ENCODE measurements at places on chromosomes 7 and 10.

DNA sequence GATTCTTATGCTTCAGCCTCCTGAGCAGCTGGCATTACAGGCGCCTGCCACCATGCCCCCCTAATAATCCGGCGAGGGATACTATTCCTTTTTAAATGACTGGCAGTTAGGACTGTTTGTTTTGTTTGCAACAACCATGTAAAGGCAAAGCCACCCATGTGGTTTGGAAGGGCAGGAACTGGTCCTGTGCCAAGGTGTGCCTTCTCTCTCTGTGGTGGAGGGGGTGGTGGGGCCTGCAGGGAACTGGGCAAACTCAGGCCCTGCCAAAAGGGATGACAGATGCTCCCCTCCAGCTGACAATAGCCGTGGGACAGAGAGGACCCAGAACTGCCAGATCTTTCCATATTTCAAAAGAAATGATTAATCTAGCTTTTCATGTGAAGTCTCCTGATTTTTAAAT, 23.5 kb upstream of the WAPL start:
- no peak for DNase-seq

- no peak for DNase-seq
Observed at GRCh38 chr10:29150010-29150409, 138.9 kb upstream of the LYZL1 start.

DNA sequence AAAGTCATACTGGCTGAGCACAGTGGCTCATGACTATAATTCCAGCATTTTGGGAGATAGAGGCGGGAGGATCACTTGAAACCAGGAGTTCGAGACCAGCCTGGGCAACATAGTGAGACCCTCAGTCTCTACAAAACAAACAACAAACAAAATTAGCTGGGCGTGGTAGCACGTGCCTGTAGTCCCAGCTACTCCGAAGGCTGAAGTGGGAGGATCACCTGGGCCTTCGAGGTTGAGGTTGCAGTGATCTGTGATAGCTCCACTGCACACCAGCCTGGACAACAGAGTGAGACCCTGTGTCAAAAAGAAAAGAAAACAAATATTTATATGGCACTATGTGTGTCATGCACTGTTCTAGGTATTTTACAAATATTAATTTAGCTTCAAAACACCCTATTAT, 94.3 kb downstream of the DNMBP start:
- no peak for DNase-seq

GRCh38 chr10:19785366-19785765, 30.9 kb upstream of the PLXDC2 start:
- no peak for DNase-seq

DNA sequence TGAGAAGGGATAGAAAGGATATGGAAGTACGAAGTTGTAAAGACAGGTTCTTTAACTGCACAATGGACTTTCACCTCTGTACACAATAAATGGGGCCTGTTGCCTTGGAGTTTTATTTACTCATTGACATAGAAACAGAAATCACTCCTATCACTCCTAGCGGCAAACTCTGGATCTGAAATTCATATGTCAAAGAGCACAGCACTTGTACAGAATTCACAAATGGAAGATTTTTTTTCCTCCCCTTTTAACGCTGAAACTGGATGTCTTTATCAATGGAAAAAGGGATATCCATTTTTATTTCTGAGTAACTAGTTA, 18.2 kb downstream of the NT5C3A start:
- DNase-seq, result no peak

DNA sequence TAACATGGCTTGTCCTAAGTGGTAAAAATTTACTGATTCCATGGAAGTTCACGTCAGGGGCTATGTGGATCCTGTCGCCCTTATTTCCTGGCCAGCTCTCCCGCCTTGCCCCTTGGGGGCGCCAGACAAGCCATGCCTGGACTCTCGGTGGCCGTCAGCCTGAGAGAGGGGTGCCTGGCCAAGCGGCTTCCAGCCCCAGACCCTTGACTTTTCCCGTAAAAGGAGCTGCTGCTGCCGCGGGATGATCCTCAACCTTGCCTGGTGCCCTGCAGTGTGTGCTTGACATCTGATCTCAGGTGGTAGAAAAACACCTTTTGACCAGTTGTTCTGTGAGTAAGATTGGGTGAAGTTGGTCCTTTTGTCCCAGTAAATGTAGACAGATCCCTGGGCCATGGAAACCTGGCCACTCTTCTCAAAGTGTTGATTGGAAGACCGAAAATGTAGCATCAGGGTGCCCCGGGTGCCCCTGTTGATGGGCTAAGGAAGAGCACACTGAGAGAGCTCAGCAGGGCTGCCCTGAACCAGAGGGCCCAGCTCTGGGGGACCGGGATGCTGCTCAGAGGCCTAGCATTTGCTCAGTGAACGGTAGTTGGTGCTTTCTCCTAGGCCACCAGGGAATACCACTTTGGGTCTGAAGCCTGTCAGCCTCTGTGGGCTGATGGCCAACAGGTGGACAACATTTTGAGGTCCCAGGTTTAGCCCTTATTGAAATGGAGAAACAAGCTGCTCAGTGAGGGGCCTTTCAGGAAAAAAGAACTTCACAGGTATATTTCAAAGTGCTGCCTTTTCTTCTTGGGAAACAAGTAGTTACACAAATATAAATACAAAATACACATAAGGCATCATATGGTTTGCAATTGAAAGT, 162.5 kb downstream of the LRMDA start:
- no peak for DNase-seq

DNA sequence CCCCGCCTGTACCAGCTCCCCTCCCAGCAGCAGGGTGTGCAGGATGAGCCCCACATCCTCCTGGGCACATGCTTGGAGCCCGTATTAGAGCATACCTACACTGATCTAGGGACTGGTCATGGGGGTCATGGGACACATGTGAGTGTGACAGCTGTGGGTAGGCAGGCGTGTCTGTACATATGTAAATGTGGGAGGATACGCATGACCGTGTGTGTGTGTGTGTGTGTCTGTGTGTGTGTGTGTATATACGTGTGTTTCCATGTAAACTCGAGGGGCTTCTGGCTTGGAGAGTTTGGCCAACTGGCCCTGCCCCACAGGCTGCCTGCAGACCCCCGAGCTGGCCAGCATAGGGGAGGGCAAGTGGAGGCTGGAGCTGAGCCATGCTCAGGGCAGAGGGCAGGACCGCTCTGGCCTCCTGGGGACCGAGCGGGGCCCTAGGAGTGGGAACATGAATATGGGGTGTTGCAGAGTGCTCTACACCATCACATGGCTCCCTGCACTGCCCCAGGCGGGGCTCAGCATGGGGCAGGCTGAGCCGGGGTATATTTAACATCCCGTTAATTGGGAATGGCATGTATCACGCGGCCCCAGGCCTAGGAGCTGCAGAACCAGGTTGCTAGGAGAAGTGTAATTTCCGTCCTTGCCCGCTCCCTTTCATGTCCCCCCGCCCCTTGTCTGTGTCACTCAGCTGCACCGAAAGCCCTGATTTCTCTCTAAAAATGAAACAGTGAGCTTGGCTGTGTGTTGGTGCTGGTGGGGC, 152.7 kb upstream of the PCBD1 start:
- no peak for DNase-seq

- no peak for DNase-seq
Observed at GRCh38 chr10:91409069-91409868, 875 bp upstream of the HECTD2 start.

DNA sequence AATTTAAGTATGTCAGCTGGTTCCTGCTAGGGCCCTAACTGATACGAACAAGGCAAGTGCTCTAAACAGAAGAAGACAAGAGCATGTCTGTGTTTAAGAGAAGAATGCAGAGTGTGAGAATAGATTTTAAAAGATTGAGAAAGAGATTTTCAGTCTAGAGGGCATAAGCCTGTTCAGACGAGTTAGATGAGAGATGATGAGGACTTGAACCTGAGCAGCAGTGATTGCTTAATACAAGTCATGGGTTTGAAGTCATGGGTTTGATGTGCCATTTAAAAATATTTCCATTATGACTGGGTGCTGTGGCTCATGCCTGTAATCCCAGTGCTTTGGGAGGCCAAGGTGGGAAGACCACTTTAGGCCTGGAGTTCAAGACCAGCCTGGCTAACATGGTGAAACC, 108.9 kb upstream of the PLXDC2 start:
- no peak for DNase-seq
